HCT116 (cell line): ENCODE measurements at places on chromosomes 5 and 9. TPM values are rescaled to one million over a fixed set of nuclear protein-coding genes. Genes with fewer than 3 reads are reported as not detected.

Gene MAST4
- 1.1 TPM for total RNA-seq

Gene GZMA
- not detected for total RNA-seq

Gene RALGDS
- 36.1 TPM for total RNA-seq

Gene SLC2A8
- total RNA-seq, result 16.8 TPM

Gene DOCK8
- total RNA-seq, result 0.37 TPM

Gene ATP6V1G1
- 72.3 TPM for total RNA-seq

Gene ENTREP1
- total RNA-seq, result 1.1 TPM

Gene ST8SIA4
- total RNA-seq, result not detected

Gene IFNA17
- not detected for total RNA-seq

DNA sequence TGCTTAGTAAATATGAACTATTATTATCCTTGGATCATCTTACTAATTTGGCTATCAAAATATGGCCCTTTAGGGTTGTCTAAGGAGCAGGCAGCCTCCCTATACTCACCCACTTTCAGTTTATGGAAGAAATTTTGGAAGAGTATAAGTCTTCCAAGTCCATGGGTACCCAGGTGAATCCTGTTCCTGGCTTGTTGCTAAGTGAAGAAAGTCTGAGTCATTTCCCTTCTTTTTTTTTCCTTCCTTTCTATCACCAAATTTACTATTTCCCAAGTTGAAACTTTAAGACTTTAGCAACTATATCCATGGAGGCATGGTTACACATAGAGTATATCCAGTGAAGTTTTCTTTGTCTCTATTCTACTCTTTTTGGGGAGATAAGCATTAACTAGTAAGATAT is 184.0 kb upstream of the ACTBL2 start:
- H3K27ac ChIP-seq, result no peak overlapping the region
- H3K4me1 ChIP-seq, result no peaks in the 10 kb centered on the region
- no peak for DNase-seq
- no peak overlapping the region for H3K4me3 ChIP-seq

- H3K4me1 ChIP-seq, result no peaks in the 10 kb centered on the region
- no peak overlapping the region for H3K27ac ChIP-seq
- no peak overlapping the region for H3K4me3 ChIP-seq
- no peaks in the 10 kb centered on the region for H3K36me3 ChIP-seq
Measured at GRCh38 chr9:93427655-93428379, 23.7 kb upstream of the FAM120A start.

GRCh38 chr9:36843964-36844363 is 190.1 kb downstream of the PAX5 start:
- no peak for DNase-seq
- no peak overlapping the region for H3K27ac ChIP-seq
- H3K4me3 ChIP-seq, result no peak overlapping the region
- H3K36me3 ChIP-seq, result no peaks in the 10 kb centered on the region
- no peaks in the 10 kb centered on the region for H3K4me1 ChIP-seq

- no peaks in the 10 kb centered on the region for H3K36me3 ChIP-seq
- H3K4me3 ChIP-seq, result no peak overlapping the region
- no peak for DNase-seq
- H3K4me1 ChIP-seq, result peaks cover 8% of the 10 kb centered on the region
- H3K27me3 ChIP-seq, result no peaks in the 10 kb centered on the region
Measured at GRCh38 chr9:84866396-84867175, 197.1 kb downstream of the NTRK2 start.

DNA sequence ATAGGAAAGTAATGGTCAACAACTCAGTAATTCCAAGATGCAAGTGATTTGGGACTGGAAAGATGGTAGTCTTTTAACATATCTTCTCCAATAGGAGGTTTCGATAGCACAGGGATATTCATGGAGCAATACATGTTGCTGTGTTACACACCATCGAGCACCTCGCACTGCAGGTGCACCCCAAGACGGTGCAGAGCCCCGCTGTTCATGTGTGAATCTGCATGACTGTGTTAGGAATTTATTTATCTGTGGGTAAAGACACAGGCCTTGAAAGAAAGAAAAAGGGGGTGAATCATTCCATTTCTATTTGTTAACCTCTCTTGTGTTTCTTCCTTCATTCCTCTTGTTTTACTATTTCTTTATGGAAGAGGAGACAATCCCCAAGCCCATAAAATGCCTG is 217.1 kb downstream of the EBF1 start:
- H3K4me1 ChIP-seq, result no peaks in the 10 kb centered on the region
- H3K27ac ChIP-seq, result no peak overlapping the region
- no peak for DNase-seq

GRCh38 chr9:89640361-89640760 is 35.5 kb downstream of the GADD45G start:
- H3K27ac ChIP-seq, result no peak overlapping the region
- peaks cover 5% of the 10 kb centered on the region; the same call in 1 of the 2 replicates for H3K27me3 ChIP-seq
- H3K4me1 ChIP-seq, result no peaks in the 10 kb centered on the region
- H3K4me3 ChIP-seq, result no peak overlapping the region
- no peaks in the 10 kb centered on the region for H3K36me3 ChIP-seq

GRCh38 chr5:124452412-124452811 is 294.0 kb downstream of the ZNF608 start:
- H3K4me1 ChIP-seq, result peaks cover 8% of the 10 kb centered on the region
- no peaks in the 10 kb centered on the region for H3K36me3 ChIP-seq
- DNase-seq, result no peak
- H3K27ac ChIP-seq, result no peak overlapping the region
- no peak overlapping the region for H3K4me3 ChIP-seq
- no peaks in the 10 kb centered on the region for H3K27me3 ChIP-seq

DNA sequence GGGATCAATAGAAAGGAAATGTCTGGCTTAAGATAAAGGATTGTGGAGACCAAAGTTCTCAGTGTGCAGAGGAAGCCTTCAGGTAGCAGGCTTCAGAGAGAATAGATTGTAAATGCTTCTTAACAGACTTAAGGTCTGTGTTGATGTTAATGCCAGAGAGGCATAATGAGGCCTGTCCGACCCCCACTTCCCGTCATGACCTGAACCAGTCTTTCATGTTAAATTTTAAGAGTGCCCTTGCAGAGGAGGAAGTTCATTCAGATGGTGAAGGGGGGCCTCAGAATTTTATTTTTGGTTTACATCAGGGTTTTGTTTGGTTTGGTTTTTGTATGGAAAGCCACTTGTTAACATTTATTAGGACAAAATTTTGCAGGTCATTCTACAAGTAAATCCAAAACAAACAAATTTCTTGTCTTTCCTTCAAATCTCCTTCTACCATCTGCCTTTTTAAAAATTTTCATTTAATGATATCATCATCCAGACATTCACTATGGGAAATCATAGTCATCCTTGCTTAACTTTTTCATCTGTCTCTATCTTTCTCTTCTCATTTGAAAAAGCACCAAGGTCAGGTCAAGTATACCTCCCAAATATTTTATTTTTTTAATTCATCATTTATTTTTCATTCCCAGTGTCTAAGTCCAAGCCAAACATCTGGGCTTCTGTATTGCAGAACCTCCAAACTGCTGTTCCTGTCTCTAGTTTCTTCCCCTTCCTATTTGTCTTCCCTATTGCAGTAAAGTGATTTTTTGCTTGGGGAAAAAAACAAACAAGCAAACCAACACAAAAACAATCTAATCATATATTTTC is 6.9 kb upstream of the ABCA1 start:
- DNase-seq, result no peak
- H3K36me3 ChIP-seq, result no peaks in the 10 kb centered on the region
- H3K4me1 ChIP-seq, result no peaks in the 10 kb centered on the region
- H3K4me3 ChIP-seq, result no peak overlapping the region
- no peak overlapping the region for H3K27ac ChIP-seq
- H3K27me3 ChIP-seq, result no peaks in the 10 kb centered on the region

- H3K4me3 ChIP-seq, result no peak overlapping the region
- no peak overlapping the region for H3K27ac ChIP-seq
- no peaks in the 10 kb centered on the region for H3K36me3 ChIP-seq
- DNase-seq, result no peak
Measured at GRCh38 chr5:114346181-114346580, 15.7 kb upstream of the KCNN2 start.

DNA sequence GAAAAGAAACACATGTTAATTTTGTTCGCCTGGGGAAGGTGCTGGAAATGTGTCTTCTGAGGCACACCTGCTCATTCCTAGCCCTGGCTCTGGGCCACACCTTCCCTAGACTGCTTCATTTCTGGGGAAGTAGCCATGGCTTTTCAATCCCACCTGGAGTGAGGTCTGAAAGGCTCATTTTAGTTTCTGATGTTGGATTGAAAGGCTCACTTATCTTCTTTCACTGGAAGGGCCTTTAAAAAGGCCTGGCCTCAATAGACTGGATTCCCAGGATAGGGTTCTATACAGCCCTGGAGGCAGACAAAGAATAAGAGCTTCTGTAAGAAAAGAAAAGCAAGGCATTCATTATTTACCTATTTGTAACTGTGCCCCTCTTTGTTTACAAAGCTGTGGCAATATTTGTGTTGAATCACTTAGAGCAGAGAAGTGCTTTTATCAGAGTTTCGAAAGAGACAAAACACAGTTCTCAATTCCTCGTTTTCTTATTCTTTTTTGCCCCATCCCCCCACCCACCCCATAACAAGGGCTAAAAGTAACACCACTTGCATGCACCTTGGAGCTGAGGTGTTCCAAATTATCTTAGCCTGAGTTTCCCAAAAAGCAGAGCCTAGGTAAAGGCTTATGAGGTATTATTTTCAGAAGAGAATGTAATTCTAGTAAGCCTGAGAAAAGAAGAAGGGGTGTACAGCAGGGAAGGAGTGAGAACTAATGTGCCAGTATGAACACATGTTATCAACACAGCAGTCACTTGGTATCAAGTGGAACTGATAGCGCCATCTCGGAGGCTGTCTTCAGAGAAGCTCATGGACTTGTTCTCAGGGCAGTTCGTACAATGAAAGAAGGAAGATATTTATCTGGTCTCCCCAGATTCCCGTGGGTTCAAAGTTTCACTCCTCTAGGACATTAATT is 413.1 kb downstream of the KCTD16 start:
- H3K27me3 ChIP-seq, result peaks cover 4% of the 10 kb centered on the region; the same call in 1 of the 2 replicates
- H3K4me3 ChIP-seq, result no peak overlapping the region
- no peaks in the 10 kb centered on the region for H3K4me1 ChIP-seq
- no peak for DNase-seq
- H3K36me3 ChIP-seq, result no peaks in the 10 kb centered on the region

DNA sequence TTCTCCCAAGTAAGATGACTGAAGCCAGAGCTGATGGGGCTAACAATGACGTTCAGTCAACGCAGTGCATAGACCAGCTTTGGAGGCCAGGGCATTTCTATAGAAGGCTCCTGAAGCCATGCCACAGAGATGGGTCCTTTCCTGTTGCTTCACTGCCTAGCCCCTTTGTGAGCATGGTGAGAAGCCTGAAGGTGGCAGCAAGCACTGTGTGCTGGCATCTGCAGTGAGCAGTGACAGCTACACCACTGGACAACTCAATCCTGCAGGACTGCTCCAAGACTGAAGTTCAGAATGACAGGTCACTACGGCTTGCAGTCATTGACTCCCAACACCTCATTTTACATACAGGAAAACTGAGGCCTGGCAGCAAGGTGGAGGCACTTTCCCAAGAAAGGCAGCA is 229.0 kb downstream of the TSSK1B start:
- H3K4me3 ChIP-seq, result no peak overlapping the region
- H3K27ac ChIP-seq, result no peak overlapping the region
- no peaks in the 10 kb centered on the region for H3K36me3 ChIP-seq
- peaks cover 33% of the 10 kb centered on the region for H3K4me1 ChIP-seq
- no peaks in the 10 kb centered on the region for H3K27me3 ChIP-seq

DNA sequence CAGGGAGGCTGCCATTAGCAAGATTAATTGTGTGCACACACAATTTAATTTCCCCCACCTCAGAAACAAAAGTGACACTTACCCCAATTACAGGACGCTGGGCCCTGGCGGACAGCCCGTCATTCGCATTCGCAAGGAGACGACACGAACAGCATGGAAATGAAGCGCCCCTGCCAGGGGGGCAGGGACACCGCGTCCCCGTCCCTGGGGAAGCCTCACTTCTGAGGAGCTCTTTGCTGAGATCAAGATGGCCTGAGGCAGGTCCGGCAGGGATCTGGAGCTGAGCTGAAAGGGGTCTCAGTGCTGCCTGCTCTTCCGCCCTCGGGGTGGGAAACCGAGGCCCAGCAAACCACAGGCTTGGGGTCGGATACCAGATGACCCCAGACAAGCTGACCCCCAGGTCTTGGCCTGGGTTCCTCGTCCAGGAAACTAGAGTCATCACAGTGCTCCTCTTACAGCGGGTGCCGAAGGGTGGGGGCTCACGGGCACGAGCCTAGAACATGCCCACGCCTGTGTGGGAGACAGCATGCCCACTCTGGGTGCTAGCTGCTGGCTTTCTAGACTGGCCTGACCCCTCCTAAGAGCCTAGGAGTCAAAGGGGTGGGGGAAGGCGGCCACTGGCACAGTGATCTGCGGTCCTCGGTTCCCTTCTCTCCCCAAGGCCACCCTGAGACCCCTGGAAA is 103.2 kb downstream of the VAV2 start:
- H3K27ac ChIP-seq, result no peak overlapping the region; the same call in 1 of the 2 replicates
- no peak for DNase-seq
- H3K36me3 ChIP-seq, result no peaks in the 10 kb centered on the region

GRCh38 chr9:115005322-115005721 is 74.9 kb upstream of the TNFSF8 start:
- no peak overlapping the region for H3K4me3 ChIP-seq
- peaks cover 36% of the 10 kb centered on the region for H3K27me3 ChIP-seq
- DNase-seq, result no peak
- H3K4me1 ChIP-seq, result no peaks in the 10 kb centered on the region

- H3K4me3 ChIP-seq, result no peak overlapping the region
- H3K4me1 ChIP-seq, result no peaks in the 10 kb centered on the region
- no peaks in the 10 kb centered on the region for H3K36me3 ChIP-seq
- no peak for DNase-seq
Measured at GRCh38 chr9:75063556-75064305, 24.2 kb downstream of the NMRK1 start.

GRCh38 chr5:139407517-139407916 is 3.6 kb upstream of the SPATA24 start:
- H3K27ac ChIP-seq, result no peak overlapping the region
- peaks cover 19% of the 10 kb centered on the region for H3K4me1 ChIP-seq
- DNase-seq, result no peak
- H3K27me3 ChIP-seq, result no peaks in the 10 kb centered on the region

- peaks cover 50% of the 10 kb centered on the region for H3K36me3 ChIP-seq
- no peak overlapping the region for H3K4me3 ChIP-seq
- no peak overlapping the region for H3K27ac ChIP-seq
- no peak for DNase-seq
- H3K27me3 ChIP-seq, result no peaks in the 10 kb centered on the region
- H3K4me1 ChIP-seq, result no peaks in the 10 kb centered on the region
Measured at GRCh38 chr9:128621730-128622455, 34.8 kb downstream of the DYNC2I2 start.

DNA sequence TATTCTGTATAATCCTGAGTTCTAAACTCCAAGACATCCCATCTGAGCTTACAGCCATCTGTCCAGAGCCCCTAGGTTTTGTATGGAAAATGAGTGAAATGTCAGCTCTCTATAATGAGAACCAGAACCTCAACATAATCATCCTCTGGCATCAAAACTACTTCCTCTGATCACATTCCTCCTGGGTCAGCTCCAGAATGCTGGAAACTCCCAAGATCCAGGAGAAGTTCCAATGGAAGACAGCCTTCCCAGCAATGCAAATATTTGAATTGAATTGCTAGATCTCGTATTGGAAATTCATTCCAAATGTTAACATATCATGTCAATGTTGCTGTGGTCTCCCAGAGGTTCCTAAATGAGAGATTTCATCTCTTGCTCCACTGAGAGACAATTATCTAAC is 23.8 kb downstream of the C9 start:
- H3K4me3 ChIP-seq, result no peak overlapping the region
- H3K4me1 ChIP-seq, result no peaks in the 10 kb centered on the region
- DNase-seq, result no peak
- H3K36me3 ChIP-seq, result no peaks in the 10 kb centered on the region

- H3K27ac ChIP-seq, result no peak overlapping the region
- no peaks in the 10 kb centered on the region for H3K4me1 ChIP-seq
Measured at GRCh38 chr9:2050236-2050635, 35.1 kb downstream of the SMARCA2 start.

GRCh38 chr9:90446200-90446948 is 196.2 kb downstream of the DIRAS2 start:
- DNase-seq, result no peak
- no peaks in the 10 kb centered on the region for H3K4me1 ChIP-seq
- peaks cover 31% of the 10 kb centered on the region; the same call in 1 of the 2 replicates for H3K27me3 ChIP-seq
- no peaks in the 10 kb centered on the region for H3K36me3 ChIP-seq
- H3K4me3 ChIP-seq, result no peak overlapping the region
- H3K27ac ChIP-seq, result no peak overlapping the region
